ENCODE measurements at places on chromosomes 4 and X.

GRCh38 chrX:102659790-102660757 lies 8.8 kb downstream of the GPRASP1 start:
- peak; percentile 77 for DNase-seq

DNA sequence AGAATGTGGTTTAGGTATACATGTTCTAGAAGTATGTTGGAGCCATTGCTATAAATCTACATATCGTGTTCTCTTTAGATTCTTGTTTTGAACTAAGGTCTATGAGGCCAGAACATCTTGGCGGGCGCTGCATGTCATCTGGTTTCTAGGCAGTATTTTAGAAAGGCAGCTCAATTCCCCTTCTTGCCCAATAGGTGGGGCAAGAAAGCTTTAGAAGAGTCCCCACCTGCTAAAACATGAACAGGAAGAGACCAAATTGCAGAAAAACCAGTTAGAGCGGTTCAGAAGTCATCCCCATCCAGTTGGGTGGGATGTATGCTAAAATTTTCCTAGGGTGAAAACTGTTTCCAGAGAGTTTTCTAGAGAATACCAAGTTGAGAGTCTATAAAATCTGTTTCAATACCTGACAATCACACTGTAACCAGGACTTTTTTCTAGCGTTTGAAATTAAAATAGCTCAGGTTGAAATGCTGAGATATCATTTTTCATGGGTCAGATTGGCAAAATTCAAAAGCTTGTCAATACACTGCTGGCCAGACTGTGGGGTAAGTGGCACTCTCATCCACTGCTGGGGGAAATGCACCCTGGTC lies 17.5 kb upstream of the SH3KBP1 start:
- no peak for DNase-seq

DNA sequence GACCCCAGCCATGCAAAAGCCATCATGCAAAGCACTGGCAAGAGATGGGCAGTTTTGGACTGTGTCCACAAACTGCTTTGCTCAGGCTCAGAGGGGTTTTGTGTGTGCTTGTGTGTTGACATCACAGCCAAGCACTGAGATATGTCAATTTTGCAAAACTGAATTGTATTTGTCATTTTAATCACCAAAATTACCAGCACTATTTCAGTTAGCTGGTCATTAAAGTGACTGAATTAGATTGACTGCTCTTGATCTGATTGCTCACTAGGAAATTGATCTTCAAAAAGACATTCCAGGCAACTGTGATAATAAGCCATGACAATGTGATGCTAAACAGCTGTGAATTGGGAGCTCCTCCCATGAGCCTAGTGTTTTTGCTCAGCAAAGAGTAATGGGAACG lies 337.3 kb upstream of the GNPDA2 start:
- DNase-seq, result no peak

DNA sequence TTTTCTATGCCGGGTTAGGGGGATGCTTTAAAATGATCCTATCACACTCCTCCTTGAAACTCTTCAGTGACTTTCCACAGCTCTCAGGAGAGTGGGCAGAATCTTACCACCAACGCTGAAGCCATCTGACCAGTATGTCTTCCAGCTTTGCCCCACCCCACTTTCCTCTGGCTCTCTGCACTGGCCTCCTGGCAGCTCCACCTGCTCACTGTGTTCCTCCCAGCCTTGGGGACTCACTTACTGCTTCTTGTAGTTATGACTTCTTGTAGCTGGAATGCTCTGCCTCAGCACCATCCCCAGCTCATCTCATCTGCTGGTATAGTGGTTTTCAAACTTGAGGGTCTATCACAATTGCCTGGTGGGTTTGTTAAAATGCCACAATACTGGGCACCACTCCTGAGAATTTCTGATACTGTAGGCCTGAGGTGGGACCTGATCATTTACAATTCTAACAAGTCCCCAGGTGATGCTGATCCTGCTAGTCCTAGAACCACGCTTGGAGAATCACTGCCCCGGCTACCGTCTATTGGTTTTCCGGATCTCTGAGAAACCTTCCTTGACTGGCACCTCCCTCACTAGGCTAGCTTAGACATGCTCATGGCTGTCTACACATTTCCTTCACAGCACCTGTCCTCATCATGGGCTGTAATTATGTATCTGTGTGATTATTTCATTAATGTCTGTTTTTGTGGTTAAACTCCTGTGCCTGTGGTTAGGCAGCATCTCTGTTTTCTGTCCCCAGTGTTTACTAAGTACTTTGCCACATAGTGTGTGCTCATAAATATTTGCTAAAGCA lies 152.2 kb downstream of the MGST2 start:
- DNase-seq, result no peak

Measured in activated CD4-positive, alpha-beta T cell treated with anti-CD3 and anti-CD28 coated beads for 4 hours (primary cell).